ENCODE measurements at places on chromosomes 2 and 18.

GRCh38 chr2:30270166-30270565 is 38.8 kb downstream of the LBH start:
- DNase-seq: no peak

DNA sequence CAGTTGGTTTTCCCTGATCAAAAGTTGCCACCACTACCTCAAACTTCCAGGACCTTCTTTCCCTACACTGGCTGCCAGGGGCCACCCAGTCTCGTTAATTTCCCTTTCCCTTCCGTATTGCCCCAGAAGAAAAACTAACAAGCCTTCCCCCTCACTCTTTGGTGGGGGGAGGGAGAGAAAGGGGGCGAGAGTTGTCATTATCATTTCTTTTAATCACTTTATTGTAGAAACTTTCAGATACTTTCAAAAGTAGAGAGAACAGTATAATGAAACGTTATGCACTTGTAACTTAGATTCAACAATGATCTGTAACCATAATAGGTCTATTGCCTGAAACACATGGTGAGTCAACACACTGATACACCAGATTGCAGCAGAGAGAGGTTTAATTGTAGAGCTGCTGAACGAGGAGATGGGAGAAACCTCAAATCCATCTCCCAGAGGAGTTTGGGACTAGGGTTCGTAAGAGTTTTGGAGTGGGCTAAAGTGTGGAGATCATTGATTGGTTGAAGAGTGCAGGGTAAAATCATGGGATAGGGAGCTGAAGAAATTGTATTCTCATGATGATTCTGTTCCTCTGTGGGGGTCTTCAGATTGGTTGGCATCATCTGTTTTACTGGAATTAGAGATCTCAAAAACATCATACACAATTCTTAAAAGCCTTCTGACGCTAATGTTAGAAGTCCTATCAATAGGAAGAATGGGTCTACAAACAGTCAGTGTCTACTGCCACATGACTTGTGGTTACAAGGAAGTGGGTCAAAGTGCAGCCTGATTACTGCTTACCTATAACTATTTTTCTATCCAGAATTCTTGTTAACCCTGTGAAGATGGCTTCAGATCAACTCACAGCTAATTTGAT is 2.6 kb upstream of the RNF149 start:
- no peak for DNase-seq

GRCh38 chr2:229235131-229235914 is 35.8 kb downstream of the PID1 start:
- DNase-seq: no peak

GRCh38 chr2:23639406-23639982 is 254.5 kb downstream of the KLHL29 start:
- no peak for DNase-seq

DNA sequence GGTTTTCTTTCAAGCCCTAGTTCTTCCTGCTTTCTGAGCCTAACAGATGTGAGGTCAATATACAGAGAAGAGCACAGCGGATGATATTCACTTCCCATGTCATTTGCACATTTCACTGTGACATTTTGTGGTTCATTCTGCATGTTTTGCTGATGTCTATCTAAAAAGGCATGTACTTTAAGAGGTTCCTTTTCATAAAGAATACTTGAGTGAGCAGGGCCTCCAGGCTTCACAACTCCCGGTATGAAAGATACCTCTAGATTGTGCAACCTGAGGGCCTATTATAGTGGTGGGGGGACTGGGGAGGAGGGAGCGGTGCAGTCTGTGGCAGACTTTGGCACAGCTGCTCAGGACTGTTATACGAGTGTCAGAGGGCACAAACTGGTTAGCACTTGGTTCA is 54.6 kb downstream of the CPO start:
- DNase-seq: no peak

DNA sequence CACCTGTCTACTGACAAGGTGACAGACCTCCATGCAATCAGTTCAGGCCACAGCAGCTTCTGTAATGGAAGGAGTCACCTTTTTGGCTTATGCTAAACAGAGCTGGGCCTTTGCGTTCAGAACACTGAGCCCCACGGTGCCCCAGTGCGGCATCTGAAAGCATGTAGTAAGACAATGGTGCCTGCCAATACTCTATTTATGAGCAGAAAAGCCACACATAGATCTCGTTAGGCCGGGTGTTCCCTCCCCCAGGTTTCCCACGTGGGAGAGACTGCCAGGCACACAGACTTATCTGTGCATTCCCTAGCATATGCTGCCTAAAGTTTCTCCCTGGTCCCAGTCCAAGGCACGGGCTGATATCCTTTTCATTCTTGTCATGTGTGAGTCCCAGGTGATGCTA is 150.9 kb downstream of the ACTR3 start:
- DNase-seq: no peak

- no peak for DNase-seq
These were observed 21.6 kb upstream of the SP3 start for GRCh38 chr2:173986805-173987204.

GRCh38 chr2:84388133-84388532 is 70.9 kb downstream of the SUCLG1 start:
- no peak for DNase-seq

GRCh38 chr2:170162271-170162632 is 15.7 kb upstream of the MYO3B start:
- DNase-seq: no peak

All from stimulated activated CD8-positive, alpha-beta memory T cell treated with anti-CD3 and anti-CD28 coated beads, Interleukin-7, amount 100 ng/mL, for 4 hours (primary cell).